DMS 273 treated with DMSO at 0.1 percent for 48 hours (cell line): ENCODE measurements at places on chromosomes 11 and 22.

- DNase-seq = no peak
Measured at GRCh38 chr11:62844154-62844553, 4.8 kb upstream of the WDR74 start.

DNA sequence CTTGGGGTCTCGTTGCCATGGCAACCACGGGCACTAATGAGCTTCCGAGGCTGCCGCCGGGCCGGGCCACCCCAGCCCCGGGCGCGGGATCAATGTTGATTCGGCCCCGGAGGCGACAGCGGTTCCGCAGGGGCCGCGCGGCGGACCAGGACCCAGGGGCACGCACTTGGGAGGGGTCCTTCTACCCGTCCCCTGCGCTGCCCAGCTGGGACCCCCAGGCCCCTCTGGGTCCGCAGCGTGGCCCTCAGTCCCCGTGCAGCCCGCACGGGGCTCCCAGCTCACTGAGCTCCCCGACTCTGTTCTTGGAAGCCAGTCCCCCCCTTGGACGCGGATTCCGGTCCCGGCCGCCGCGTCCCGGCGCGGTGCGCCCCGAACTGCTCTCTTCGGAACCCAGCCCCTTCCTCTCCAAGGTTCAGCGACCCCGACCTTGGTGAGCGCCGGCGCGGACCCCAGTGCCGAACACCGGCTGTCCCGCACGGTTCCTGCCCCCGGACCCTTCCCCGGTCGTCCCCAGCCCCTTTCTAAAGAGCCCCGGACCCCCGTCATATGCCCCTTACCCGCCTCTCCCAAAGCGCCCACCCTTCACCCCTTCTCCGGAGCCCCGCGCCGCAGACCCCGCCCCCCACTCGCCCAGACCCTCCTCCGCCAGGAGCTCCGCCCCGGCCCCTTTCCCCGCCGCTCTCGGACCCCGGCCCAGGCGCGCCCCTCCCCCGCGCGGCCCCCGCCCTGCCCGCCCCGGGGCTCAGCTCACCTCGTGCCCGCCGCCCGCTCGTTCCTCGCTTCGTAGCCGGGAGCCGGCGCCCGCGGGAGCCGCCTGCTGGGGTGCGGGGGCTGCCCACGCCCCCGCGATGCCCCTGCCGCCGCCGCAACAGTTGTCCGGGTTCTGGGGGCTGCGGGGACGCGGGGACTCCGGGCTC lies 18.3 kb upstream of the SHISAL1 start:
- DNase-seq = no peak

- DNase-seq = no peak
Measured at GRCh38 chr11:46553814-46554212, 40.0 kb downstream of the AMBRA1 start.

- no peak for DNase-seq
Measured at GRCh38 chr11:134583397-134583990, 171.5 kb upstream of the B3GAT1 start.

DNA sequence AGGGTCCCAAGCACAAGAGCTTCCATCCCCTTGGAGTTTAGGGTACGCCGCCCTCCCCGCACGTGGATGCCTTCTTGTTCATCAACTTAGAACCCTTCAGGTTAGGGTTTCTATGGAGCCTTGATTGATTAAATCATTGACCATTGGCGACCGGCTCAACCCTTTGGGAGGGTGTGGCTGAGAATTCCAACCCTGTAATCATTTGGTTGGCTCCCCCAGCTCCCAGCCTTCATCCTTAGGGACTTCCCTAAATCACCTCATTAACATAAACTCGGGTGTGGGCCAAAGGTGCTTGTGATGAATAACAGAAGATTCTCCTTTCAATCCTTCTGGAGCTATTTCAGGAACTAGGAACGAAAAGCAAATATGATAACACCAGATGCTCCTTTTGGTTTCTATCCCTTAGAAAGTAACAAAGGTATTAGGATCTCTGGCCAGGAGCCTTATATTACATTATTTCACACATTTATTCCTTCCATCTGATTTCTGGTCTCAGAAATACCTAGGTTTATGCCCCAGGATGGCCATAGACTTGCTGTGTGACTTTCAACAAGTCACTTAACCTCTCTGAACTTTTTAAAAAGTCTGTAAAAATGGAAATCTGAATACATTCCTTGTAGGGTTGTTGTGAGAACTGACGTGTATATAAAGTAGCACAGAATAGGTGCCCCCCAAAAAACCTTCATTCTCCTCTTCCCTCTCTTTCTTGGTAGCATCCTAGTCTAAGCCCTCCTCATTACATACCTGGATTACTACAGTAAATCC lies 26.8 kb downstream of the MCHR1 start:
- no peak for DNase-seq

DNA sequence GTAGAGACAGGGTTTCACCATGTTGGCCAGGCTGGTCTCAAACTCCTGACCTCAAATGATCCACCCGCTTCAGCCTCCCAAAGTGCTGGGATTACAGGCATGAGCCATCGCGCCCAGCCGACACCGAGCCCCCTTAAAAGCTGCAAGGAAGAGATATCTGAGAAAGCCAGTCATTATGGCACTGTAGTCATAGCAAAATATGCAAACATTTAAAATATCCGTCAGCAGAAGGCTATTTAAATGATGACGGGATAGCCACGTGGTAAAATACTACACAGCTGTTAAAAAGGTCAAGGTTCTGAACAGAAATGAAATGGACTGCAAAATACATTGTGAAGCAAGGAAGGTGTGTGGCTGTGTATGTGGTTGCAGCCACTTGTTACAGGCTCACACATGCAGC lies 6.4 kb upstream of the CCDC88B start:
- DNase-seq = no peak

DNA sequence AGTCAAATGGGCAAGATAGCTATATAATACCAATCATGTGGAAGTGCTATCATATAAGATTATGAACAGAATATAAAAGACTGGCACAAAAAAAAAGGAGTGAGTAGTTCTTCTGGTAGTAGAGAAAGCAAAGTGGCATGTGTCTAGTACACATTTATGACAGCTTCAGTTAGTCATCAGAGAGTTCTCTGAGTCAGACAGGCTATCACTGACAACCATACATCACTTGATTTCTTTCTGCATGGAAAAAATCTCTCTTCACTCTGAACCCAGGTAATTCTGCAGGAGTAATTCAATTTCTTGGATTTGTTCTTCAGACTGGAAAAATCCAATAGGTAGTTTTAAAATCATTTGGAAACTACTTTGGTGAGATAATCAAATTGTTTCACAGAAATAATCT lies 286.8 kb upstream of the ANO3 start:
- DNase-seq = no peak

DNA sequence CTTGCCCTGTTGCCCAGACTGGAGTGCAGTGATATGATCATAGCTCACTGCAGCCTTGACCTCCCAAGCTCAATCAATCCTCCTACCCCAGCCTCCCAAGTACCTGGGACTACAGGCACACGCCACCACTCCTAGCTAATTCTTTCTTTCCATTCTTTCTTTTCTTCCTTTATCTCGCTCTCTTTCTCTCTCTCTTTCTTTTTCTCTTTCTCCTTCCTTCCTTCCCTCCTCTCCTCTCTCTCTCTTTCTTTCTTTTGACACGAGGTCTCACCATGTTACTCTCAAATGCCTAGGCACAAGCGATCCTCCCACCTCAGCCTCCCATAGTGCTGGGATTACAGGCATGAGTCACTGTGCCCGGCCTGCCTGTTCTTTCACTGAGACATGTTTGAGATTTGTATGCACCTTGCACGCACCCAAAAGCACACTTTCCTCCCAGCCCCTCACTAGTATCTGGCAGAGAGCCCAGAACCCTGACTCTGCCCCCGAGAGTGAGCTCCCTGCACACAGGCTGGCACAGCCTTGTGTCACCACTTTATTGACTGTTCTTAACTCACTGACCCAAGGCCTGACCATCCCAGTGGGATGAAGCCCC lies 56.8 kb downstream of the CD6 start:
- no peak for DNase-seq

DNA sequence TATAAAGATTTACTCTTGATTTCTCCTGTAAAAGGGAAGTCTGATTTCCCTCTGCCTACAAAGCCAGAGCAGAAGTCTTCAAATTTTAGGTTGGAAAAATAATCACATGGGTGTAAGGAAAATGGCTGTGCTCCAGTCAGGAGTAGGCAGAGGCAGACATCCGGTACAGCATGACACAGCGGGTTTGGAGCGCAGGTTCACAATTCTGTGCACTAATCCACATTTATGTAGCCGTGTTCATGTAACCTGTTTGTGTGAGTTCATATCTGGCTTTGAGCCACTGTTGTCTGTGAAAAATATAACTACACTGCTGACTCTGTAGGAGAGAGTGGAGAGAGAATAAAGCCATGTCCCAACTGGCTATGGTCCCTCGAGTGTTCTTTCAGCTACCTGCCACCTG lies 248.0 kb downstream of the CASP12 start:
- no peak for DNase-seq

- no peak for DNase-seq
Measured at GRCh38 chr22:29827091-29827490, 11.0 kb downstream of the ASCC2 start.
